HFFc6 (cell line): ENCODE measurements at places on chromosomes 4 and X. TPM values are rescaled to one million over a fixed set of nuclear protein-coding genes. Genes with fewer than 3 reads are reported as not detected.

Gene GPAT3
- 0.55 to 0.82 TPM (median 0.59 TPM) in 3 replicates for total RNA-seq

Gene GABRB1
- total RNA-seq = not detected in 3 replicates

Gene NXF2
- total RNA-seq = not detected in 3 replicates

Gene SLC4A4
- total RNA-seq = 17.2 and 24.7 TPM in 2 replicates

Gene ANOS1
- total RNA-seq = 0.07 to 0.09 TPM in 2 of 3 replicates, not detected in the other

Gene SULT1B1
- not detected in 3 replicates for total RNA-seq

Gene SLC9B1
- 0.14 to 0.35 TPM in 2 of 3 replicates, not detected in the other for total RNA-seq

Gene ATG4A
- 13.7 to 15.0 TPM (median 14.0 TPM) in 3 replicates for total RNA-seq

Gene RNF212
- not detected in 3 replicates for total RNA-seq

Gene UGT2B15
- not detected in 3 replicates for total RNA-seq

Gene SSX2B
- total RNA-seq = not detected in 3 replicates

Gene SGMS2
- total RNA-seq = 28.8 to 45.9 TPM (median 36.7 TPM) in 3 replicates

Gene CCKAR
- not detected in 2 replicates for total RNA-seq

Gene MAOA
- total RNA-seq = not detected in 2 replicates

Gene FRG2
- total RNA-seq = not detected in 3 replicates

Gene CYBB
- total RNA-seq = not detected in 3 replicates

Gene FGG
- total RNA-seq = not detected in 3 replicates

Gene ADH1A
- total RNA-seq = not detected in 3 replicates

Gene HSD17B13
- not detected in 3 replicates for total RNA-seq

Gene TSPYL2
- total RNA-seq = 18.7 to 27.4 TPM (median 20.9 TPM) in 3 replicates
